ENCODE measurements at places on chromosomes 11 and 22.

- no peak for DNase-seq
Measured at GRCh38 chr11:74620531-74620930, 28.1 kb downstream of the POLD3 start.

GRCh38 chr11:44986315-44986714, 35.6 kb upstream of the TP53I11 start:
- no peak for DNase-seq

GRCh38 chr11:104892723-104893511, 5.3 kb downstream of the CASP12 start:
- no peak for DNase-seq

- no peak for DNase-seq
Measured at GRCh38 chr11:35784699-35785098, 122.1 kb downstream of the TRIM44 start.

DNA sequence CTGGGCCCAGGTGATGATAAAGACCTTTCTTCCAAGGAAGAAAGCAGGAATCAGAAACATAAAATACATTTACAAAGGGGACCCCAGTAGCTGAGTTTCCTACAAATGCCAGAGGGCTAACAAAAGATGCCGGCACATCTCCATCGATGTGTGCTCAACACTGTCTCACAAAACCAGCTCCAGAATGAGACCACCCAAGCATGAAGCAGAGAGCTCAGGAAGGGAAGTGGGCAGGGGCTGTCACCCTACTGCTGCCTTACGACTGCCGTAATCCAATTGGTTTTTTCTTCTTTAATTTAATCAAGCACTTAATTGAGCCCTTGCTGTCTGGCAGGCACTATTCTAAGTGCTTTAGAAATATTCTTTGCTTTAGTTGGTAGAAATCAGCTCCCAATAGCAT, 26.1 kb downstream of the SMCO4 start:
- DNase-seq: no peak

GRCh38 chr11:102791271-102792036, 6.5 kb downstream of the MMP1 start:
- no peak for DNase-seq

GRCh38 chr11:61142424-61142823, 18.8 kb downstream of the VPS37C start:
- no peak for DNase-seq

DNA sequence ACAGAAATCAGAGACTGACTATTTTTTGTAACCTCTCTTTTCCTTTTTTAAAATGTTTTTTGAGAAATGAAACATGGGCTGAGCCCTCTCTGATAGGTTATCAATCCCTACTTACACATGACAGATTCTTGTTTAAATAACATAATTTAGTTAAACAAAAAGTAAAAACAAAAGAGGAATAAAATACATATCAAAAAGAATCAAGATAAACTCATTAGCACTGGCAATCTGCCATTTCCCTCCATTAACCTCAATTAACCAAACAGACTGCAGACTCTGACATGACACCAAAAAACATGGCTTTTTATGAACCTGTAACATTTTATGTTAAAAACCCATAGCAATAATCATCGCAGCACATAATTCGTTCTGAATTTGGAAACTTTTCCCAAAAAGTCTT, 284.4 kb upstream of the MTNR1B start:
- DNase-seq: no peak

DNA sequence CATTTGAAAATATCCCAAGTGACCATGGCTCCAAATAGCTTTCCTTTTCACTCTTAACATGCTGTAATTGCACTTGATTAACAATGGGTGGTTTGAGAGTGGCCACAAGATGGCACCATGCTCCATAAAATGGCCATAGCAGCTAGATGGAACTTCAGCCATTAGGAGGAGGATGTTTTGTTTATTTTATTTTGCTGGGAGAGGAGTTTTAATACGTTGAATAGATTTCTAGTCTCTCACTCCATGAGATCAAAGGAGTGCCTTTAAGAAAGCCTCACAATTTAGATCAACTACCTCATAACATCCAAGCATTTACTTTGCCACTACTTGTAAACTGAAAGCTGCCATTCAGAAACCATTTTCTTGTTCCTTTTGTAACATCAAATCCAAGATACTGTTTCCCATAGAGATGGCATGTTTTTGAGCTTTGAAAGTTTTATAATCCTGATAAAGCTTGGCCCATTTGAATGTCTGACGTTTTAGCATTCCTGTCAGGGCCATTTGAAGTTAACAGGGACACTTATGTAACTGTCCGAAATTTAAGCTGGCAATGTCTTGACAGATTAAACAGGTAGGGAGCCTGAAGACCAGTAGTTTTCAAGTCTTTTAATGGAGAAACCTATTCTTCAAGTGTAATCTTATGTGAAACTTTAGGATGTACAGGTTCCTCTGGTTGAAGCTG, 4.7 kb downstream of the FEN1 start:
- DNase-seq: peak; percentile 58

GRCh38 chr11:96486890-96487611, 97.2 kb downstream of the JRKL start:
- no peak for DNase-seq

DNA sequence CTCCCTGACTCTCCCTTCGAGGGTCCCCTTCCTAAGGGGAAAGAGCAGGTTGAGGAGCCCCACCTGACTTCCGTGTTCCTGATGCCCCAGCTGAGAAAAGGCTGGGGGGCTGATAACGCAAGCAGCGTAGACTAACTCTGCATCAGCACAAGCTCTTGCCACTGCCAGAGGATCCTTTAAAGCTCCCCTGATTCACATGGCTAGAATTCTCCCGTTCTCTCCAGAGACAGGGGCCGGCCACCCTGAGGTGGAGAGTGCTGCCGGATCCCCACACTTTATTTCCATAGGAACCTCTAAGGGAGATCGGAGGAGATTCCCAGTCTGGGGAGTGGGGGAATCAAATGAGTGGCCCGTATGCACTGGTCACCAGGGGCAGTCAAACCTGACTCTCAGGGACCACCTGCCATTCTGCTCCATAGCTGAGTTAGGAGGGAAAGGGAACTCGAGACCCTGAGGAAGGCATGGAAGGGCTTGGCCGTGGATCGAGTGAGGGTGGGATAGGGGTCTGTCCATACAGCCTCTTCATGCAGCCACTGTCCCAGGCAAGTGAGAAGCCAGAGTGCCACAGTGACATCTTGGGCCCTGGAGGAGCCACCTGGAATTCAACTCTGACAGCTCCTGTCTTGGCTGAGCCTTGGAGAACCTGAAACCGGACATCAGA, 1.4 kb upstream of the VSIG10L2 start:
- no peak for DNase-seq

DNA sequence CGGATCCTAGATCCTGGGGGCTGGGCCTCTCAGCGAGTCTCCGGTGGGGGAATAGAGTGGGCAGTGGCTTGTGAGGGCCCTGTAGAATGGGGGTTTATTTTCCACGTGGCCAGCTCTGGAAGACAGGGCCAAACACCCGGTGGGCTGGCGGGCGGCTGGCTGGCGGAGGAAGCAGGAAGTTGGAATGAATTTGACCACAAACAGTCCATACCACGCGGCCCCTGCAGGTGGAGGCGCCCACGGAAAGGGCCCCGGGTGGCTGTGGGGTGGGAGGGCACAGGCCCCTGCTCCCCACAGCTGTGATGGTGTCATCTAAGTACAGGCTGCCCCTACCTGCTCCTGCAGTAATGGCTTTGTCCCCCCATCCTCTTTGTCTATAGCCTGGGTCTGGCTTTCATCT, 15.1 kb downstream of the MCAT start:
- no peak for DNase-seq

- peak; percentile 84 for DNase-seq
Measured at GRCh38 chr22:50342651-50343540, at the start of gene PPP6R2. Gene PPP6R2, plus strand, starts transcription at chr22:50343327. Its CDS starts 50,582 bp downstream, at chr22:50393909.

DNA sequence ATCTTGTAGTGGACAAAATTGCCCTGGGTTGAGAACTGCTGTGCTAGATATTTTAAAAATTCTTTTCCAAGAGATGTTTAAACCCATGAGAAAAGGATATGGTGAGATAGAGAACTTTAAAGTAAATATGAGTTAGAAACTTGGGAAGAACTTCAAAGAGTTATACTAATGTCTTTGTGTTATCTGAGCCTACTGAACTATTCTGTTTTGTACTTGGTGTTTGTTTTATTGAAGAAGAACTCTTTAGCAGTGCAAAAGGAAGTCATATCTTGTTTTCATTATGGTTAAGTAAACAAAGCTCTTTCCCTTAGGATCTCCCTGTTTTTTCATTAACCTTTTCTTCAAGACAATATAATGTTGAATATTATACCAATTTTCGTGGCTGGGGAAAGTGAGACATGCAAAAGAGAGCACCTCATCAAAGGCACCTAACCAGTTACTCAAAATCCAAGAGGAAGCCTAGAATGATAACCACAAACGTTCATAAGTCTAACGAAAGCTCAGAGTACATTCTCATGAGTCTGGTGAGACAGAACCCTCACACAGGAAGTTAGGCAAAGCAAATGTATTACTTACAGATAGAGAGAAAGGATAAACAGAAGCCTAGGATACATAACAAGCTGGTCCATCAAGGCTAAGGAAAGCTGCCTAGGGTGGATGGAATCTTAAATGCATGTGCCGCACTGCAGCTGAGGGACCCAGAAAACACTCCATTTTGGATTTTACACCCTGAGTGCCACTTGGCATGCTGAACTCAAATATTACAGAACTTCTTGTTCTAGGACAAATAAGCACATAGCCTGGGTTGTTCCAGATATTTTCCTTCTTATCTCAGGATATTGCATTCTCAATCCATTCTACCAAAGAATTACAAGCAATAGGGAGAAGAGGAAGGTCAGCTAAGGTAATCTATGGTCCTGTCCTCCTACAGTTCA, 112.5 kb upstream of the ANO3 start:
- DNase-seq: no peak

DNA sequence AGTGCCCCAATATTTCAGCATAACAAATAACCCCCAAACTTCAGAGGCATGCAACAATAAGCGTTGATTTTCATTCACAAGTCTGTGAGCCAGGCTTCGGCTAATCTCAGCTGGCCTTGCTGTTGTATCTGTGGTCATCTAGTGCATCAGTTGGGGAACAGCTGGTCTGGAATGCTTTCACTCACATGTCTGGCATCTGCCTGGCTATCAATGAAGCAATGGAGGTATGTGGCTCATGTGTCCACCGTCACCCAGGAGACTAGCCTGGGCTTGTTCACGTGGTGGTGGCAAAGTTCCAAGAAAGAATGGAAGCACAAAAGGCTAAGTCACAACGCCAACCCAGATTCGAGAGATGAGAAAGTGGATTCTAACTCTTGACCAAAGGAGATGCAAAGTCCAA, 304.8 kb upstream of the ISX start:
- DNase-seq: no peak

DNA sequence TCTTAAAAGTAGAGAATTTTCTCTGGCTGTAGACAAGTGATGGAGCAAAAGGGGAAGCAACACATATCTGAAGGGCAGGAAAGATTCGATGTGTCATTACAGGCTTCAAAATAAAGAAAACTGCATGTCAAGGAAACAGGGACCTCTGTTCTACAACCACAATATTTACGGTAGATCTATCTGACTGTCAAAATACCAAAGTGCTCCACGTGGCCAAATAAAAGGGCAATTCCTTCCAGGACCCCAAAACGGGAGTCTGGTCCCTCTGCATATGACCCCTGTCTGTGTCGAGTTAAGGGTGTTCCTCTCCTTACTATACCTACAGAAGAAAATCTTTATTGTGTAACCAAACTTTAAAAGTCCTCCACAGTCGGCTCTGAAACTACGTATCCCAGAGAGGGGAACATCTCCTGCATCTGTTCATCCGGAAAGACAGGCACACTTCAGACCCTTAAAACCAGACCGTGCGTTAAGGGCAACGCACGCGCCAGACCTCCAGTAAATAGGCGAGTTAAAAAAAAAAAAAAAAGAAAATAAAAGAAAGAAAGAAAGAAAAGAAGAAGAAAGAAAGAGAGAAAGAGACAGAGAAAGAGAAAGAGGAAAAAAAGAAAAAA, 756 bp downstream of the CLNS1A start:
- no peak for DNase-seq

- no peak for DNase-seq
Measured at GRCh38 chr11:50080256-50080655, 47.6 kb downstream of the OR4C45 start.

DNA sequence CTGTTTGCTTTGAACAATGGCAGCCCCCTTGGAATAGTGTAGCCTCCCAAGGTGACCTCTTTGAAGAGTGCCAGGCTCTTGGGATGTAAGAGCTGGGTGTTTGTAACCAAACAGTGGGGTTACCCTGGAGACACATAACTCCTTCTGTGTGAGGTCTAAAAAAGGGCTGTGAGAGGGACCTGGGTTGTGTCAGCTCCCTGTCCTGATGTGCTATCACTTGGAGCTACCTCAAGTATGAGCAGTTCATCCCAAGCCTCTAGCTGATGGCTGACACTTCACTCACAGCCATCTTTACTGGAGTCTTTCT, 40.2 kb downstream of the TSPAN18 start:
- no peak for DNase-seq

- DNase-seq: no peak
Measured at GRCh38 chr22:48664586-48664985, 1163.1 kb downstream of the BRD1 start.

GRCh38 chr11:79963856-79964645, 523.2 kb upstream of the TENM4 start:
- no peak for DNase-seq

DNA sequence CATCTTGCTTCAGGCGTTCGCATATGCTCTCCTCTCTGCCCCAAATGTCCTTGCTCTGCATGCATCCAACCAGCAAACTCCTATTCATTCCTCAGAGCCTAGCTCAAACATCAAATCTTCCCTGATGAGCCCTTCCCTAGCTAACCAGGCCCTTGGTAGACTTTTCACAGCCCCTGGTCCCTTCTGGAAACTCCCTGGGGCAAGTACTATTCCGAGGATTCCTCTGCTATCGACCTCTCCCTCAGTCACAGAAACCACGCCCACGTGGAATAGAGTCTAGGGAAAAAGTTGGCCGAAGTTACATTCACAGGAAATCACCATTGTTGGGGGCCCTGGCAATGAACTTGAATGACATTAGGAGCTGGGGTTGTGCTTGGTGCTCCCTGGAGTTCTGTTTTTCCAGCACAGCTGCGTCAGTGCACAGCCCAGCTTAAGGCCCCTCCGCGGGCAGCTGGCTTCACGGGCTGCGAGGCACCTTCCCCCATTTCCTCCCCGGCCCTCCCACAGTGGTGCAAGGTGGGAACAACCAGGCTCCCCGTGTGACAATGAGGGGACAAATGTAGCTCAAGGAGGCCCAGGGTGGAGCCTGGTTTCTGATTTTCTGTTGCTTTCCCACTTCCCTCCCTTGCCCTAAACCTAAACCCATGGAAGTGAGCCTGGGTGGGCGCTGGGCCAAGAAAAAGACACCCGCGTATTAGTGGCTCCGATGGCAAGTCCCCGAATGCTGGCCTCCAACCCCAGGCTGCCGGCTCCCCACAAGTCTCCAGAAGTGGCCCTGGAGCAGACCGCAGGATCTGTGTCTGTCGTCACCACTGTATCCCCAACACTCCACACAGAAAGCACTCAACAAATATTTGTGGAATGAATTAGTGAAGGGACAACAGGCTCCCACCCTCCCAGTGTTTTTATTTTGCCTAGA, 4.3 kb upstream of the ATP5MGL start:
- DNase-seq: no peak

GRCh38 chr11:32892355-32893092, at the start of gene QSER1:
Gene QSER1, plus strand, starts transcription at chr11:32892811. Its CDS starts 315 bp downstream, at chr11:32893126.
- peak; percentile 55 for DNase-seq

All from T-helper 1 cell (primary cell).